ENCODE measurements at places on chromosomes 5 and 9.

DNA sequence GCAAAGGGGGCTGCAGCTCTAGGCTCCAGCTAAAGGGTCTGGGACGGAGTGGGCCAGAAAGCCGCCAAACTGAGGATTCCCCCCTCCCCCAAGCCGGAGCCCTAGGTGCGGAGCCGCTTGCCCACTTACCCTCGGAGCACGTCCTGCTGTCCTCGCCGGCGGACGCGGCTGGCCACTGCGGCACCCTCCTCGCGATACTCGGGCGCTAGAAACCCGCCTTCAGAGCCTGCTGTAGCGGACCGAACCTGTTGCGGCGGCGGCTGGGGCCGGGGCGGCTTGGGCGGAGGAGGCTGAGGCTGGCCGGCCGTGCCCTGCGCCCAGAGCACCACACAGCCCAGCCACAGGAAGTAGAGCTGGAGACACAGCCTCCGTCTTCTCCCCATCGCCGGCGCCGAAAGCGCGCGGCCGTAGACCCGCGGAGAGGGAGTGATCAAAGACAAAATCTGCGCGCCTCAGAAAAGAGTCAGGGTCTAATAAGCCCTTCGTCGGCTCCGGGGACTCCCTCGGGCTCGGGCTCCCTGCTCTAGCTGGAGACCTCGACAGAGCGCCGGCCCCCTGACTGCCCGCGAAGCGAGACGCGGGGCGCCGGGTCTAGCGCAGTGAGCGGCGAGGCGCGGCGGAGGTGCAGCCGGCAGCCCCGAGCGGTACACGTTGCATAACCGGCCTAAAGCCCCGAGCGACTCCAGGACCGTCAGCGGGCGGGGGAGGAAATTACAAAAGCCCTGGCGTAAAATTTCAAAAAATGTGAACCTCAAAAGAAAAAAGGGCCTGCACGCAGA is 635 bp downstream of the FBN2 start:
- DNase-seq = no peak

DNA sequence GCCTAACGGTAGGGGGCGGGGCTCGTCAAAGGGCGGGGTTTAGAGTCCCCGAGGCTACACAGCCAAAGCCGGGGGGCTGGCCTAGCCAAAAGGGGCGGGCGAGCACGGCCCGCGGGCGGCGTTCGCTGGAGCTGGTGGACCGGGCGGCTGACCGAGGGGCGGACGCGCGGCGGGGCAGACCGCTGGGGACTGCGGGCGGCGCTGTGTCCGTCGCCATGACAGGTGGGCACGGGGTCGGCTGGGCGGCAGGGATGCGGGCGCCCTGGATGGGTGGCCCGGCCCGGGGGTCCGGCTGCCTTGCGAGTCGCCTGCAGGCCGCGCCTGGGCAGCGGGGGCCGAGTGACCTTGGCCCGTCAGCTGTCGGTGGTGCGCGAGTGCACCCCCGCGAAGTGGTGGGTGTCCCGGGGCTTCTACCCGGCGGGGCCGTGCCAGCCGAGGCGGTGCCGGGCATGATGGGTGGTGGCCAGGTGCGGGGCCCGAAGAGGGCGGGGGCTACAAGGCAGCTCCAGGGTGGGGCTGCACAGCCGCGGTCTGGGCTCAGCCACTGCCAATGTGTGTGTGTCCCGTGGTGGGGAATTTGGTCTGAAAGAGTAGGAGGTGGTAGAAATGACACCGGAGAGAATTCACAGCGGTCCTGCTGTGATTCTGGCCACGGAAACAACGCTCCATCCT is at the start of gene CARD19:
CARD19 (plus strand) TSS at position 87 of the 672 bp plus-strand sequence; CDS start at position 216, 129 bp downstream.
- no peak for DNase-seq

GRCh38 chr5:84260140-84260539 is 124.5 kb downstream of the EDIL3 start:
- no peak for DNase-seq

DNA sequence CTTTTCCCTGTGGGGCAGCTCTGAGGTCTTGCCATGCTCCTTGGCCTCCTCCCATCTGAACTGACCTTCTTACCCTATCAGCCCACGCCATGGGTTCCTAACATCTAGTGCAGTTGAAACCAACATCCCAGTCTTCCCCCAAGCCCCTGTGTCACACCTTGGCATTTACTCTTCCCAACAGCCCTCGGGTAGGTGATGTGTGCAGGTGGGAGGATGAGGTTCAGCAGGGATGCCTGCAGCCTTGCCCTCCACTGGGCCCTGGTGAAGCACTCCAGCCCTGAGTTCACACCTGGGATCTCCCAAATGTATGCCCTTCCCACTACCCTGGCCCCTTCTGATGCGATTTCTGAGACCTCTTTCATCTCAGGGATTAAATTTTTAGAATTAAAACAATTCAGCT is 15.5 kb downstream of the IRX2 start:
- DNase-seq = no peak

DNA sequence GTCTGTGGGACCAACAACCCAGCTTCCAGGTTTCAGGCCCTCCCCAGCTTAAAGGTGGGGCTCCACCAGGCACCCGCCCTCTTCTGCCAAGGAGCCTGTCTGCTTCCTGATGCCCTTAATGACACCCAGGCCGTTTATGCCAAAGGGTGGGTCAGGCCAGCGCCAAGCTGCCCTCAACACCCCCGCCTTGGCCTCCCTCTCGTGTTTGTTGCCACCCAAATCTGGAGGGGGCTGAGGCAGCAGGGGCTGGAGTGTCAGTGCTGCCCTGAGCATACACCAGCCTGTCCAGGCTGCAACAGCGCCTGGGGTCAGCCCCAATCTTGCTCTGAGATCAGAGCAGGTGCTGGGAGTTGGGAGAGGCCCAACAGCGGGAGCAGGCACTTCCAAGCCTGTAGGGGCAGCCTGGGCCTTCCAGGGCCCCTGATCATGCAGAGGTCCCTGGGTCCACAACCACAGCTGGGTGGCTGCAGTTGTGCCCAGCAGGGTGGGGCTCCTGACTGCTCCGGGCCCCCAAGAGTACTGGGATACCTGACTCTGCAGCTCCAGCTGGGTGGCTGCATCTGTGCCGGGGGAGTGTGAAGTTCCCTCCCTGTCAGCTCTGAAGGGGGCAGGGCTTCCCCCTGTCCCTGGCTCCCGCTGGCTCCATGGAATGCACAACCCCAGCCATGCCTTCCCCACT is 34.5 kb upstream of the TYRP1 start:
- no peak for DNase-seq

DNA sequence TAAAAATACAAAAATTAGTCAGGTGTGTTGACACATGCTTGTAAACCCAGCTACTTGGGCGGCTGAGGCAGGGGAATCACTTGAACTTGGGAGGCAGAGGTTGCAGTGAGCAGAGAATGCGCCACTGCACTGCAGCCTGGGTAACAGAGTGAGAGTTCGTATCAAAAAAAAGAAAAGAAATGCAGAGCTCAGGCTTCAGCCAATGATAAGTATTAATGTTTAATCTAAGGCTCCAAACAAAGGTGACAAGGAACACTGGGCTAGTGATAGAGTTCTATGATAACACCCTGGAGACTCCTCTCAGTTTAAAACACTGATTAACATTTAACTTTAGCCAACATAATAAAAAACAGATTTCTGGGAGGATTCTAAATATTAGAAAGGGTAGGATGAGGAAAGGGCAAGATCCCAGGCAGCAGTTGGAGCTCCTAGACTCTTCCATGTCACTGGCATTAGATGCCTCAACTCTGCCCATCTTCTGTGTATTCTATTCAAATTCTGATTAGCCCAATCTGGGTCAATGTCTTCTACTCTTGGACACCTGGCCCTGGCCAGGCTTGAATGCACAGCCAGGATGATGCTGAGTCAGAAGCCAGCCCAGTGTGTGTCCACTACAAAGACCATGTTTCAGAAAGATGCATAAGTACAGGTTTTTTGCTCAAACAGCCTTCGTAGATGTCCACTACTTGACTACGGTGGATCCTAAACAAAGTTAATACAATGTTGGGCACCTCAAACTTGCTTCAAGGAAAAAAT is 91.0 kb upstream of the FAM169A start:
- no peak for DNase-seq

GRCh38 chr9:107350443-107350842 is 67.4 kb downstream of the RAD23B start:
- no peak for DNase-seq

GRCh38 chr9:135145312-135145711 is 57.8 kb downstream of the OLFM1 start:
- no peak for DNase-seq

DNA sequence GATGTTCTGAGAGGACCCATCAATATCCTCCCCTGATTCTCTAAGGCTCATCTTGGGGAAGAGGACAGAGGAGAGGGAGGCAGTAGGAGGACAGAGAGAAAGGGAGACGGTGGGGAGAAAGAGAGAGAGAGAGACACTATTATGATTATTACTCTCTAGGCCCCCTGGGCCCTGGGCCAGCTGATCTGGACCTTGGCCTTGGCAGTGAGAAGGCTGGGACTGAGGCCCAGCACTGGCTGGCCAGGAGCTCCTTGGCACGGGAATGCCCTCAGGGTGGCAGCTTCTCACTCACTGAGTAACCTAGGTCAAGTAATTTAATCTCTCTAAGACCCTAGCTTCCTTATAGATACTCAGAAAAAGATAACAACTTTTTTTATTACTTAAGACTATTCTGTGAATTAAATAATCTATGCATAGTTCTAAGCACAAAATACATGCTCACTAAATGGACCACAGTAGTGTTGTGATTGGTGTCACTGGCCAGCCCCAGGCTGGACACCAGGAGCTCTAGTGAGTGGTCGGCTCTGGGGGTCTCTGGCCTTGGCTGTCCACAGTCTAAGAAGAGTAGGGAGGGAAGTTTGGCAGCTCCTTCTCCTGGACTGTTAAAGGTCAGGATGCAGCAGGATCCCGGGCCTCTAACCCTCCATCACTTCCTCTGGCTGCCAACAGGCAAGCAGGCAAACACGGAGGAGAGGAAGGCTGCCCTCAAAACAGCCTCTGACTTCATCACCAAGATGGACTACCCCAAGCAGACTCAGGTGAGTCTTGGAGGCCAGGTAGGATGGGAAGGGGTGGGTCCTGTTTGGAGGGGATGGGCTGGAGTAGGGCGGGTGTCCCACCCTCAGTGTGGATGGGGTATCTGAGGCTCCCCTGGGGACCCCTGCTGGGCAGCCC is 50.0 kb downstream of the GSN start:
- DNase-seq = no peak

GRCh38 chr9:131459056-131459455 is 43.7 kb upstream of the POMT1 start:
- DNase-seq = no peak

DNA sequence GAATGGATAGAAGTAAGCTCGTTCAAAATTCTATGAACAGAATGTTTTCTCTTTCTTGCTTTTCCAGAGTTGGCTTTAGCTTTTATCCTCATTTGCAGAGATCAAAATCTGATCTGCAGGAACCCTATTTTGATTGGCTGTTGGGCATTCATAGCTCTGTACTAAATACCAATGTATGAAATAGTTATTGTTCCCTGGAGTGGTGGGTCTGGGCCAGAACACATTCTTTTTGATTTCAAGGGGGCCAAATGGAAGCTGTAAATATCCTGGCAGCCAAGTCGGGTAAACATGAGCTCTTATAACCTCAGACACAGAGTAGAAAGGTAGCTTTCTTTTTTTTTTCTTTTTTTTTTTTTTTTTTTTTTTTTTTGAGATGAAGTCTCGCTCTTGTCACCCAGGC is 241.5 kb downstream of the PDZD2 start:
- no peak for DNase-seq

DNA sequence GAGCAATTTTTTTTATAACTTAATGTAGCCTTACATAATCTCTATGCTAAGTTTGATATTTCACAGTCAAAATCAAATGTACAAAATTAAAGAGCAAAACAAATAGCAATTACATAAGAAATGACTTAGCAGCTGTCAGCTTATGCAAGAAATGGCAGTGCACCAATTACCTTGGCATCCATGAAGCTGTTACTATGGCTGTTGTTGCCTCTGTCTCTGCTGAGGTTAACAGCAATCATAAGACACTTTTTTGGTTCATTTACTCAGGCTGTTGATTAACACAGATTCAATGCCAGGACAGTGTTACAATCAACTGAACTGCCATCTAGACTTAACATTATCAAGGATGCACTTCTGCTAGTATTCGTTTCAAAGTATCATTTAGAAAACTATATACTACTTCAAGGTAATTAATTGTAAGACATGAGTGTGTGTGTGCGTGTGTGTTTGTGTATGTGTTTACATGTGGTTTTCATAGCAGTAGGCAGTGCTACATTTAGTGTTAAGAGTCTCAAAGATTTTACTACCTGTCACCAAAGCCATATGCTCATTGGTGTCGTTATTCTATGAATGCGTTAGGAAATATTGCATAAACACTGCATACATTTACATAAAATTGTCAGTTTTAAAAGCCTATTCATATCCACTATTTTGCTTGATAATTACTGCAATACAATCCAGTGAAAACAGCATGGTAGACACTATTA is 1084.2 kb upstream of the COX7C start:
- DNase-seq = no peak

DNA sequence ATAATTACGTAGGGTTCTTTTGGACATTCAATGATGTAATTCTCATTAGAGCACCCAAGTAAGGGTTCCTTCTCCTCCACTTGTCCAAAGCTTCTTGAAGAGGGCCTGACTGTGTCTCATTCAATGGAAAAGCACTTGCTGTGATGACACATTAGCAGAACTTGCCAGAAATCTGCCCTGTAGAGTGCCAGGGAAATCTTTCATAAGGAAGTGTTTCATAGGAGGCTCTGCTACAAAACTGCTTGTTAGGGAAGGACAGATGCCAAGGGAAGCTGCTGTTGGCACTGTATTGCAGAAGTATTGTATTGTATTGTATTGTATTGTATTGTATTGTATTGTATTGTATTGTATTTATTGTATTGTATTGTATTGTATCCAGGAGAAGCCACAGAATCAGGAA is 45.5 kb upstream of the MPDZ start:
- DNase-seq = no peak

DNA sequence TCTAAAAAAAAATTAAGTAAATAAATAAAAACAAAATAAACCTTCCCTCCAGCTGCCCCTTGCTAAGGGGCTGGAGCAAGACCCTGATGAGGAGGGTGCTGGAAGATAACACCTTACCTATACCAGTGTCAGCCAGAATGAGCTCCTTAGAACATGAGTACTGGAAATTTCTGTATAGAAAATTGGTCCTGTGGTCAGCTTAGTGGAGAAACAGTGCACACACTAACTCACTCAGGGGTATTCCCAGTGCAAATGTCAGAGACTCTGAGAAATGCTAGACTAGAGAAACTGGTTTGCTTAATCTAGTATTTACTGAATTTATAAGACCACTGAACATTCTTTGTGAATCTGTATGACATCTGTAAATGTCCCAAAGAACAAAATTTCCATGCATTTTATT is 62.1 kb upstream of the CTXN3 start:
- no peak for DNase-seq

DNA sequence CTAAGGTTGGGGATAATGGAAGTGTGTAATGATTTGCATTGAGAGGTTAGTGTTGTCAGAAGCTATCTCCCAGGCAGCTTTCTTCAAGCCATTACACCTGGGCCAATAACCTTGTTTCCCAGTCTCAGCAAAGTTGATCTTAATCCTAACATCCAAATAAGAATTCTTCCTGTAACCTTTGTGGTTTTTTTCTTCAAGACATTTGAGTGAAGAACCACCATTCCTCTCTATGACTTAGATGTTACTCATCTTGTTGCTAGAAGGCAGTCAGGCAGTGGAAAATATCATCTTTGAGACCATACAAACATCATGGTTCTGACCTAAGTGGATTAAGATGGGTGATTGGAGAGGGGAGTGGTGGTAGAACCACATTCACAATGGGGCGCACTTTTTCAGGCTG is 103.5 kb downstream of the NDUFAF2 start:
- no peak for DNase-seq

Measured in stimulated activated CD4-positive, alpha-beta T cell treated with anti-CD3 and anti-CD28 coated beads, Interleukin-12 subunit alpha, Interleukin-12 subunit beta, amount 100 ng/mL, for 48 hours (primary cell).